Stimulated activated CD8-positive, alpha-beta memory T cell treated with anti-CD3 and anti-CD28 coated beads, Interleukin-12 subunit alpha, Interleukin-12 subunit beta, amount 100 ng/mL, for 4 hours (primary cell): ENCODE measurements at places on chromosomes 12 and 14.
A peak's percentile ranks its signal among the peaks of the same experiment; 100 is the strongest.

DNA sequence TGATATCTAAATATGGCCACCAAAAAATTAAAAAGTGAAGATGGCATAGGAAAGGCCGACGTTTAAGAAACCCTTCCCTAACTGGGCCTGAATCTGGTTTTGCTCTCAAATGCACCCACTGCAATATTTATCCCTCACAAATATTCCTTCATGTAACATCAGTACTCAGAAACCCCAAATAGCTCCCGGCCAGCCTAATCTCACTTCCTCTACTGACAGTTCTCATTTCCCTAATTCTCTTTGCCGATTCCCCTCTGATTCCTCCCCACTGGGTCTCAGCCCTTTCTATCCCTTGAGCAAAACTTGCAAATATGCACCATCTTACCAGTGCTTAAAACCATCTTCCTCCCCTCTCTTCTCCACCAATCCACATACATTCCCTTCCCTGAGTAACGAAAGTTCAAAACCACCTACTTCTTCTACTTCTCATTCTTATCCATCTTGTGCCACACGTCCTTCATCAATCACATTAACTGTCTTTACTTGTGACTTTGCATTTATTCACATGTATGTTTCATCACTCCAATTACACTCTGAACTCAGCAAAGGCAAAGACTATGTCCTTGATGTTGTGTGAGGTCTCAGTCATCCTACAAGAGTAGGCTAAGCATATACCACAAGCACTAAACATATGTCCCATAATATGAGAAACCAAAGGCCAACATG is 23.1 kb downstream of the KCNK10 start:
- DNase-seq, result no peak

- DNase-seq, result peak; percentile 52
Measured at GRCh38 chr12:107607464-107608392, 77.9 kb upstream of the PWP1 start.

DNA sequence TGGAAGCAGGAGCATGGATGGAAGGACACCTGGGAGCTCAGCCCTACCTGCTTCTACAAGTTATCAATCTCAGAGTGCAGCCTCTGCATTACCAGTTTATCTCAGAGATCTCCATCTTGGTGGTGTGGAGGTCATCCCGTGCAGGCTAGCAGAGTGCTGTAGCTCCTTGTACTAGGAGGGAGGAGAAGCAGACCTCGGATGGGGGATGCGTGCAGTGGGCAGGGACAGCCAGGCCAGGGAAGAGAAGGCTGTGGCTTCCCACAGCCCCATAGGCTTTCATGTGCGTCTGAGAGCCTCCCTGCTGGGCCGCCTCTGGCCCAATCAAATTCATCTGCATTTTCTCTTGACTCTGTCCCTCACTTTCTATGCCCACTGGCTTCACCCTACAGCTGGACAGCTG is 8.8 kb upstream of the KRT82 start:
- no peak for DNase-seq

DNA sequence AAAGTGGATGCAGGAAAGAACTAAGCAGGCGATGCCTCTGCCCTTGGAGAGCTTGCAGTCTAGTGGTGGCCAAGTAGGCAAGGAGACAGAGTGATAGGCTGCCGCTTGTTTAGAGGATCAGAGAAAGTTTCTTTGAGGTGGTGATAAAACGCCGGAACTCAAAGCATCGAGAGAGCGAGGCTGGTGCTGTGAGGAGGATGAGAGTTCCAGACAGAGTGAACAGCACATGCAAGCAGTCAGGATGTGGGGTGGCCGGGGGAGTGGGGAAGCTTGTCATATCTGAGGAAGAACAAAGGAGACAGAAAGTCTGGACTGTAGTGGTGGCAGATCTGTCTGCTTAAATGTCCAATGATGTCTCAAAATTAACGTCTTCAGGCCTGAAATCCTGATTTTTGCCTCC is 319.7 kb downstream of the SNAPC1 start:
- no peak for DNase-seq

DNA sequence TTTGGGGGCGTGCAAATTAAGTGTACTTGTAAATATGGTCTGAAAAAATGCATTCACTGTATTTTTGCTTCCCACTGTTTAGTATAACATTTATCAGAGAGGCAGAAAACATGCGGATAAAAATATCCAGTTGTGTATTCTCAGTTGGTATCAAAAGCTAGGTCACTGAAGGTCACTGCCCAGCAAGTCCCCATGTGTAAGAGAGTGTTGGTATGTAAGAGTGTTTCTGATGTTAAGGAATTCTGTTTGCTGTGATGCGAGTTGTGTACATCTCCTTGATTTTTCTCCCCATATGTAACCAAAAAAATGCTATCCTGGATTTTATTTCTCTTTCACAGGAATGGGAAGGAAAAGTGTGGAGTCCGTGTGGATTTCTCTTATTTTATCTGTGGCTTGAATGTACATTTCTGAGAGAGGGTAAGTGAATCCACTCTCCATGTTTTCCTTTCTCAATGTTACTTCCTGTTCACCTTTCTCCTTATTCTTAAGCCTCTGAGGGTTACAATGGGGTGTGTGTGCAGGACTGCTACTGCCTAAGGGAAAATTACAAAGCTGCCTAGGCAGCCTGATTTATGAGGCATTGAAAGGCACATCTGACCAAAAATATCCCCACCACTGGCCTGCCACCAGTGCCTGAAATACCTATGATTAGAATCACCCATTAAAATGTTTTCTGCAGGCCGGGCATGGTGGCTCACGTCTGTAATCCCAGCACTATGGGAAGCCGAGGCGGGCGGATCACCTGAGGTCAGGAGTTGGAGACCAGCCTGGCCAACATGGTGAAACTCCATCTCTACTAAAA is 97.9 kb upstream of the USP44 start:
- no peak for DNase-seq

DNA sequence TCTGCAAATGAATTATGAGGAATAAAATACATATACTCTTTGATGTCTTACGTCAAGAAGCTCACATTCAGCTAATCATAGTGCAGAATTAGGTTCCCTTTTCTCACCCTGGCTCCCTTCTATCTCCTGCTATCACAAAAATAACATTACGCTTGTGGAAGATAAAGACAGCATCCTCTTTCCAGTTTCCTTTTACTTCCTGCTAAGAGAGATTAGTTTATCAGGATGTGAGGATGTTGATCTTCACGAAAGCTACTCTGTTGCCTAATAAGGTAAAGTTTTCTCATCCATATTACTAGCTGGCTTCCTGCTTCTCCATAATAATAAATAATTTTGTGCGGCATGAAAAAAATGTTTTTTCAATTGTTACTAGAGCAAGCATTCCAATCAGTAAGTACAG is 217.7 kb upstream of the DCN start:
- DNase-seq, result no peak

DNA sequence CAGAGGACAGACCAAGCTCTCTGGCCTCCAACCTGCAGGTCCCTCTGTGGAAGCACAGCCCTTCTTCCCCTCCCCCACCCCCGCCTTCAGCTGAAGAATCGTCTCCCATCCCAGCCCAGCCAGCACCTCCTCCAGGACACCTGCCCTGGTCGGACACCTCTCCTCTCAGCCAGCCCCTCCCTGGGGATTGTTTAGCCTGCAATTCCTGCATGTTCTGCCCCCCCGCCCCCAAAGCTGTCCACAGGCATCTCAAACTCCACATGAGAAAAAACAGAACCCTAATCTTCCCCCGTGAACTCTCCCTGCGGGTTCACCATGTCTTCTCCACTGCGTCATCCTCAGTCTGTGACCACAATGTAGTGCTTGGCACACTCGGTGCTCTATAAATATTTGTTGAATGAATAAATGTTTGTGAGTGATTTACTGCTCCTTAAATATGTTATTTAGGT is 24.1 kb downstream of the PRIMA1 start:
- no peak for DNase-seq

DNA sequence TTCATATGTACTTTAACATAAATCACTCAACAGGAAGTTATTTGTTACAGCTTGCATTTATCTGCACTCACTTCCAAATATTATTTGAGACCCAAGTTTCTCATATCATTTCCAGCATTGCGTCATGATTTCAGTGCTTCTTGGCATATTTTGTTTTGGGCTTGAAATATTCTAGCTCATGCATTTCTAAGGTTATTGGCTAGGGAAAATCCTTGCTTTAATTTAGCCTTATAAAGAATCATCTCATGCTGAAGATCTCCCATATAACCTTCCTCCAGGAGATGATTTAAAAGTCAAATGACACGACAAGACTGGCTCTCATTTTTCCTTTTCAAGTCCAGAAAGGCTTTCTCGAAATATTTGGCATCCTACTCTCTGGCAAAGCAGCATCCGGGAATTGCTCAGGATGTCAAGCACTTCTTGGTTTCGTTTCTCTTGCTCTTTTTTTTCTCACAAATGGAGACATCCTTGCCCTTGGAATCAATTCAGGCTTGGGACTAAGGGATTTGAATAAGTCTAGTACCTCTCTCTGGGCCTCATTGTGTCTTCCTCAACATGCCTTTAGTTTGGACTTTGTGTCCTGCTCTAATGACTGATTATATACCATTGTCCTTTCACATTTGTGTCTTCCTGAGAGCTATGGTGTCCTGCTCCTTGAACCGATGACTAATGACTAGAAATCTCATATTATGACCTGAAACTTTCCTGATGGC is 295.0 kb downstream of the RMST start:
- no peak for DNase-seq
